ACHN (cell line): ENCODE measurements at places on chromosomes 6 and 20.

DNA sequence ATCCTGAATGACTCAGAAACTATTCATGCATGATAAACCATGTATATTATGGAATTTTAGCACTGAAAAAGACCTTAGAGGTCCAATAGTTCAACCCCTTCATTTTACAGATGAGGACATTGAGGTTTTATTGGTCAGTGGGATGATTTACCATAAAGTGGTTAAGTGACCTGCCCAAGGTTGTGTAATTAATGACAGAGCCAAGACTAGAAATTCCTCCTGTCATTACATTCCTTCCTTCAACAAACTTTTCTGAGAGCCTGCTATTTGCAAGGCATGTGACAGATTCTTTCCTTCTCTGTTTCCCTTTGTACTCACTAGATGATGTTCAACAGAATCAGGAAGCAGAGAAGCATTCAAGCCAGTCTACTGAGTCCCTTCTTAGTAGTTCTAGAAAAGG, 170.7 kb upstream of the KCNK16 start:
- DNase-seq, result peak; percentile 79

DNA sequence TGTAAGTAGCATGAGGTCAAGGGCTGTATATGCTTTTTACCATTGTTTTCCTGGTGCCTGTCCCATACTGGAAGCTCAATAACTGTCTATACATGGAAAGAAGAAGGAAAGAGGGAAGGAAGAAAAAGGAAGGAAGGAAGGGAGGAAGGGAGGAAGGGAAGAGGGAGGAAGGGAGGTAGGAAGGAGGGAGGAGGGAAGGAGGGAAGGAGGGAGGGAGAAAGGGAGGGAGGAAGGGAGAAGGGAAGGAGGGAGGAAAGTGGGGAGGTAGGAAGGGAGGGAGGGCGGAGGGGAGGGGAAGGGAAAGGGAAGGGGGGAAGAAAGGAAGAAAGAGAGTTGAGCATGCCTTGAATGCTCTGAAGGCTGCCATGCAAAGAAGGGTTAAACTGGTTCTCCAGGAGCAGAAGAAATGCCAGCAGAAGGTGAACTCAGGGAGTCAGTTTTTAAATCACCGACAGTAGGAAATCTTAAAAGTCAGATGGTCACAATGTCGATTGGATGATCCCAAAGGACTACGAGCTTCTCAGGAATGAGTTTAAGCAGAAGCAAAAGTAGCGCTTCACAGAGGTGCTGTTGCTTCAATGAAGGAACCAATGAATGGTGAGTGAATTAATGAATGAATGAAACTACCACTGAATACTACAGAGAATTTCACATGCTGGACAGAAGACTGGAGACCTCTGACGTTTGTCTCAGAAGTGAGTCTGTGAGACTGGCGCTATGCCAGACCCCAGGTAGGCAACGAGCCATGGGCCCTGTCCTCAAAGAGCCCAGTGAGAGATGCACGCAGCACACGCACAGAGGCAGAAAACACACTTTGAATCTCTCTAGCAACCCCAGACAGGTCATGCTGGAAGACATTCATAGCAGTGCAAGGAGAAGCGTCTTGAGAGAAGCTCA, 117.6 kb downstream of the MRPL14 start:
- DNase-seq, result no peak

DNA sequence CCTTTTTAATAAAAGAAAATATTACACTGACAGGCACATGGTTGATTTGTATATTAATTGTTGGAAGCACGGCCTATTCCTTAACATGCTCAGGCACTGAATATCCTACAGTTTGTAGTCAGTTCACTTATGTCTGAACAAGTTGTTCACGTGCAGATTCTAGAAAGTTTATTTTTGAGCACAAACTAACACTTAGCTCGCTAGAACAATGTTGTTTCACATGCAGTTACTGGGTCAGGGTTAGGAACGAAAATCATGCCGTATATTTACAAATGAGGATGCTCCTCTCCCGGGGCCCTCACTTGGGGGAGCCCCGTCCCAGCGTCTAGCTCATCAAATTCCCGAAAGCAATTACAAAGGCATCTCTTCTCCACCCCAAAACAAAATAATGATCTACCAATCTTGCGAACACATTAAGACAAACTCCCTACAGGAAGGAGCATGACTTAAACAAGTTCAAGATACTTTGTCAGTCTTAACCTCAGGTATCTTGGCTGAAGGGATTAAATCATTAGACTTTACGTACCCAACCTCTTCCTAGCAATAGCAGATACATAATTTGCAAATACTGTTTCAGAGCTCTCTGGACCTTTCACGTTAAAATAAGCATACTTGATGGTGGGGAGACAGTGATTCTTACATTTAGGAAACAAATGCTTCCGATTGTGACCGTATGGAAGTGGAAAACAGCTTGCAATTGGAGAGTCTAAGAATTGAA, 1.5 kb downstream of the MAP7 start:
- no peak for DNase-seq

- no peak for DNase-seq
Measured at GRCh38 chr6:165746331-165746730, 83.3 kb upstream of the PDE10A start.

- peak; percentile 65 for DNase-seq
Measured at GRCh38 chr20:53826597-53827291, 233.1 kb upstream of the ZNF217 start.

- DNase-seq, result peak; percentile 4
Measured at GRCh38 chr20:7695635-7696034, 244.6 kb downstream of the HAO1 start.

GRCh38 chr6:151652325-151652724, 155.2 kb upstream of the ESR1 start:
- DNase-seq, result no peak

DNA sequence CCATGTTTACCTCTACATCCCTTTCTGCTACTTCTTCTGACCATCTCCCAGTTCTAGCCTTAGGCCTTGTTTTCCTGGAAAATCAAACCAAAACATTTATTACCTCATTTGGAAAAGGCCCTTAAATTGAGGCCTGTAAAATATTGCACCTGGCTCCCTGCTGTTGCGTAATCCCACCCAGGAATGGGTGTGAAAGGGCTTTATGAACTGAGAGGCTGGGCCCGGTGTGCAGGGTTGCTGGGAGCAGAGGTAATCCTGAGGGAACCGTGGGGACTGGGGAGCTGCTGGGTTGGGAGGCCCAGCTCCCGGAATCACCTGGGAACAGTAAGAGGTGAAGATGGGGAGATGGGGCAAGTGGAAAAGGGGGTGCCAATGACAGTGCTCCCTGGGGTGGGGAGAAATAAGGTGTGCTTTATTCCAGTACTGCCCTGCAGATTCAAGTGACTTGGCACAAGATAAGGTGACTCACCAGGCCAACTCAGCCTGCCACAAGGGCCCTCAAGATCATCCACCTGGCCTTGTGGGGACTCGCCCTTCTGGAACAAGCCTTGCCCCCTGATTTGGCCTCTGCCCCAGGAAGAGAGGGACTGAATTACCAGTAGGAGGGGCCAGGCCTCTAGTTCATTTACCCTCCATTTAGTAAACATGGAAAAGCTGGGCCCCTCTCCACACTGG, 44.2 kb downstream of the KCNK5 start:
- peak; percentile 7 for DNase-seq

DNA sequence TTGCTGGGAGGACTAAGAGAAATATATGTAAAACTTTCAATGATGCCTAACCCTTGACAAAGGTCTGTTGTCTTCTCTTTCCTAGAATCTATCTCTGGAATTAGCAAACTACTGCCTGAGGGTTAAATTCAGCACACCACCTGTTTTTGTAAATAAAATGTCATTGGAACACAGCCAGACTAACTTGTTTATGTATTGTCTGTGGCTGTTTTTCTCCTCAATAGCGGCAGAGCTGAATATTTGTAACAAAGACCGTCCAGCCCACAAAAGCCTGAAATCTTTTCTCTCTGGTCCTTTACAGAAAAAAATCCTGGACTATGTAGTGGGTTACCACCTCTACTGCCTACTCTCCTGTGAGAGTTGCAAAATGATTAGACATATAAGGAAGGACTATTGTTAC, 33.3 kb upstream of the SYNDIG1 start:
- DNase-seq, result no peak

GRCh38 chr6:55866128-55866527, 9.3 kb downstream of the BMP5 start:
- no peak for DNase-seq

DNA sequence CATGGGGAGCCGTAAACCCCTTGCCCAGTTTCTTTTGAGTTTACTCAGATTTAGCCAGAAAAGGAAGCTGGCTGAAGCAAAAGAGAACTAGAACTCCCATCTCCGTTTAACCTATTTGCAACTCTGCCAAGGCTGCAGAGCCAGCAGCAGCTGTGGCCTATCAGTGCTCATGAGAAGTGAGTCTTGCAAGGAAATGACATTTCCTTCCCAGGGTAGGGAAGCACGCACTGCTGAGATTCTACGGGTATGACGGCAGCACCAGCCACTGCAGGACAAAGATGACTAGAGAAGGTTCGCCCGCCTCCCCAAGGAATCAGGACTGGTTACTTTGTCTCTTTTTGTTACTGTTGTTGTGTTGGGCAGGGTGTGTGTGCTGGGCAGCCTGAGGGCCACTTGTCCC, 47.6 kb downstream of the PPP1R3G start:
- no peak for DNase-seq

GRCh38 chr6:169211881-169212280, 41.8 kb downstream of the THBS2 start:
- DNase-seq, result no peak

DNA sequence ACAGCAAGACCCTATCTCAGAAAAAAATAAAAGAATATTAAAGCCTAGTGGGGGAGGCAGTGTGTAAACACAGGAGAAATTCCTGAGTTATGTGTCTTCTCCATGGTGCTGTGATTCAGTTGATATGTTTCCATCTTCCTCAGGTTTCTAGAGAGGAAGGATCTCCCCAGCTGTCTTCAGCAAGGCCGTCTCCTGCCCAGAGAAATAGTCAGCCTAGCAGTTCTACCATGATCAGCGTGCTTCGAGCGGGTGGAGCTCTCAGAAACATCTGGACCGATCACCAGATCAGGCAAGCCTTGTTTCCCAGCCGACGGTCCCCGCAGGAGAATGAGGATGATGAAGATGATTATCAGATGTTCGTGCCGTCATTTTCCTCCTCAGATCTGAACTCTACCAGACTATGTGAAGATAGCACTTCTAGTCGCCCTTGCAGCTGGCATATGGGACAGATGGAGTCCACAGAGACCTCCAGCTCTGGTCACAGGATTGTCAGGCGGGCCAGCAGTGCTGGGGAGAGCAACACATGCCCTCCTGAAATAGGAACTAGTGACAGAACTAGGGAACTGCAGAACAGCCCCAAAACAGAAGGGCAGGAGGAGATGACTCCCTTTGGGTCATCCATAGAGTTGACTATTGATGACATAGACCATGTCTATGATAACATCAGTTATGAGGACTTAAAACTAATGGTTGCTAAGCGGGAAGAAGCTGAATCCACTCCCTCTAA, 34.9 kb upstream of the MTHFD1L start:
- DNase-seq, result no peak

DNA sequence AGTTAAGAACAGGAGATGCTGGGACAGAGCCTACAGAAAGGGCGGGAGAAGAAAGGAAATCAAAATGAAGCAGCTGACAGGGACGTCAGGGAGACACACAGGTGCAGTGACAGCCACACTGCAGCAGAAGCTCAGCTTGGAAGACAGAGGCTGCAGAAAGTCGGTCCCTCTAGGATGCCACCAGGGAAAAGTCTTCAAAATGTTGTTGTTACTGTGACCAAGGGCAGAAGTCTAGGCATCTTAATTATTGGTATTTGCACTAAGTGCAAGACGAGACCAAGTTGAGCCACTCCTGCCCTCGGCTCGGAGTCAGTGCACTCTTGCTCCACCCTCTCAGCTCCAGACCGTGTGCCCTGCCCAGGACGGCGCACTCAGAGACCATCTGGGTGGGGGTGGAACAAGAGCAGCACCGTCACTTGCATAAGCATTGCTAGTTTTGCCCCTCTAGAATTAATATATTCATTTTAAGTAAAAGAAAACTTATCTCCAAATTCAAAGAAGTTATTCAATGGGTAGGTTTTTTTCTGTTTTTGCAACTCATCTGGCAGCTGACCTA, 2.6 kb downstream of the PRR18 start:
- DNase-seq, result no peak

DNA sequence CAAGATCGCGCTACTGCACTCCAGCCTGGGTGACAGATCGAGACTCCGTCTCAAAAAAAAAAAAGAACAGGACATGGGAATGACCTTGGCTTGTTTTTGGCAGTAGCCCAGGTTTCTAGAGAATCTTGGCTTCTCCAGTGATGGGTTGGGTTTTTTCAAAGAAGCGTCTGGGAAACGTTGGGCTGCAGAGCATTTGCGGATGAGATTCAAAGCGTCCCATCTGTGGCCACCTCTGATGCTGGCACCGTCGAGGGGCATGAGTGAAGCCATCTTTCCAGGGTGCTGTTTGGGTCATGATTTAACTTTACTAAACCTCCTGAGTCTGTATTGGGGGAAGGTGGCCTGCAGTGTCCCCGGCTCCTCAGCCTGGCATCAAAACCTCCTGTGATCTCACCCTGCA, 43.2 kb upstream of the SRF start:
- no peak for DNase-seq

DNA sequence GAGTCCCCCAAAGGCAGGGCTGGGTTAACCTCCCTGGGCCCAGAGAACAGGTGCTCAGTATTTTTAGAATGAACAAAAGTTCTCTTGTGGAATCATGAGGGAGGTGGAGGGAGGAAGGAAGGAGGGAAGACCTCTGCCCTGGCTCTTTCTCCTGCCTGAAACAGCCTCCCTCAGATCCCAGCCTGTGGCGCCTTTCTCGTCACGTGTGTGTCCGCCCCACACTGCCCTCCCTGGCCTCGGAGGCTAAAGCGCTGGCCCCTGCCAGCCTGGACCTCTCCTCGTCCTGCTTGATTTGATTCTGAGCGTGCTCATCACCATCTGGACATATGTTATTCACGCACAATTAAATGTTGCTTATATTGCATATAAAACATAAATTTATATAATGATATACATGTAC, 40.9 kb downstream of the PHACTR3 start:
- no peak for DNase-seq

- DNase-seq, result no peak
Measured at GRCh38 chr6:106546261-106546690, 83.0 kb downstream of the RTN4IP1 start.

- peak; percentile 27 for DNase-seq
Measured at GRCh38 chr6:56490993-56491392, 151.7 kb downstream of the DST start.

GRCh38 chr20:6590891-6591637, 176.4 kb upstream of the BMP2 start:
- DNase-seq, result peak; percentile 57

DNA sequence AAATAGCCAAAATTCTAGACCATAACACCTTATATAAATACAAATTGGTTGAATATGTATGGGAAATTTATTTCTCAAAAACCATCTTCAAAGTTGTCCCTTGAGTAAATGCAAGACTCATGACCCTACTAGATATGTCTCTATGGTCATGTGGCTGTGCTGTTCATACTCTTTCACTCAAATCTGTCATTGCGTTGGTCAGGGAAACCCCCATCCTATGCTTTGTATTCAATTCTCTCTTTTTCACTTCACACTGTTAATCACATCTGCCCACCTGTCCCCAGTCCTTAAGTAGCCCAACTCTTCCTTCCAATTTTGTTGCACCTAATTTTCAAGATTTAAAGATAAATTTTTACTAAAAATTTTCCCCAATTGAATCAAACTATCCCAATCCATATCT, 51.0 kb downstream of the RPS12 start:
- DNase-seq, result no peak
